Femur (tissue), 1 donor: ENCODE measurements at places on chromosomes 4 and X.

GRCh38 chr4:3244002-3244401, 5.0 kb upstream of the MSANTD1 start:
- DNase-seq, result no peak

DNA sequence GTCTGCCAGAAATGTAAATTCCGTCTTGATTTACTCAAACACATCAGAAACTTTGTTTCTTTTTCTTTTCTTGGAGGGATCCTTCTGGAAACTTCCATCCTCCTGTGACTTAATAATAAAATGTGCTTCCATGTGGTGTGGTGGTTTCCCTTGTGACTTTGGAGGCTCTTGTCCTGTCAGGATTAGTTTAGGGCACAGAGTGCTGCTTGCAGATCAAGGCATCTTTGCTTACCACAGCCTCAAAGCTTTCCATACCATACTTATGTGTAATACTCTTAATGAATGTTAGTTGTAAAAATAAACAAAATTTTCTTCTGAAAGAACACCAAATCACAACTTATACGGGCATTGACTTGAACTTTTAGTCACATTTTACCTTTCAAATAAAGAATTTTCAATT, 27.4 kb downstream of the GBA3 start:
- no peak for DNase-seq

GRCh38 chr4:98728433-98728832, 70.0 kb upstream of the TSPAN5 start:
- no peak for DNase-seq

DNA sequence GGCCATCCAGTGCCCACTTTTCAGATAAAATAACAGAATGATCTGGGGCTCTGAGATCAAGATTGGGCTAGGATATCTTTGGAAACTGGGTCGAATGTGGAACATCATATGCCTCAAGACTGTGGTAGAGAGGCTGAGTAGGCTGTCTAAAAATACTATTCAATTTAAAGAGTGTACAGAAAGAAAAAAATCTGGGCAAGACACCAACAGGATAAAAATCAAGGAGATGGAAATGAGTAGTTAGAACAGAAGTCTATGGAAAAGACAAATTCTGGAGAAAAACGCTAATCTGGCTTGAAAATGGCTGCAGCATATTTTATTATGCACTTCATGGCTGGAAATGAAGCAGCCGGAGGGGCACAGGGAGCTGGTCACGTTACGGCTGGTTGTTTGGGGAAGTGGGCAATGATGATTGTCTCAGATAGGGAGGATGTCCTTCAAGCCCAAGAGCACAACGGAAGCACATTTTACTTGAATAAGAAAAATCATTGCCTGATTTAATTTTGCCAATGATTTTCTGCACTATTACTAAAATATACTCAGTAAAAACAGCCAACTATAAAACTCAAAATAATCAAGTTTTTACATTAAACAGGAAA, 27.1 kb upstream of the MAPK10 start:
- DNase-seq, result no peak

DNA sequence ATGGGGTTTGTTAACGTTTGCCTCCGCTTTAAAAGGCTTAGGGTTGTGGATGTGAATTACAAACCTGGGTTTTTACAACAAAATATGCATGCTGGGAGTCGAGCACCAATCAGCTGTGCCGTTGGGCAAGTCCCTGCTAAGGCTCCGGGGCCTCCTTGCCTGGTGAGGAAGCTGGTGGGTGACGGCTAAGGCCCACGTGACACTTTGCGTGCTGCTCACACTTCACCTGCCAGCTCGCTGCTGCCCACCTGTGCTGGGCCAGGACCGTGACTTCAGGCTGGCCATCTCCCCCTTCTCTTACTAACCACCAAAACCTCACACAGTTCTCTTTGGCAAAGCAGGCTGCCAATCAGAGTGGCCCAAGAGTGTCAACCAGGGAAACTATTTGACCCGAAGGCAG, 178.3 kb downstream of the AFAP1 start:
- no peak for DNase-seq

- no peak for DNase-seq
These were observed 77.5 kb upstream of the SMARCA5 start for GRCh38 chr4:143435955-143436354.

GRCh38 chr4:184763150-184763780, 29.4 kb upstream of the CENPU start:
- peak; percentile 82 for DNase-seq
